HCEC 1CT (cell line): ENCODE measurements at places on chromosomes 6 and 20.
A peak's percentile ranks its signal among the peaks of the same experiment; 100 is the strongest.

DNA sequence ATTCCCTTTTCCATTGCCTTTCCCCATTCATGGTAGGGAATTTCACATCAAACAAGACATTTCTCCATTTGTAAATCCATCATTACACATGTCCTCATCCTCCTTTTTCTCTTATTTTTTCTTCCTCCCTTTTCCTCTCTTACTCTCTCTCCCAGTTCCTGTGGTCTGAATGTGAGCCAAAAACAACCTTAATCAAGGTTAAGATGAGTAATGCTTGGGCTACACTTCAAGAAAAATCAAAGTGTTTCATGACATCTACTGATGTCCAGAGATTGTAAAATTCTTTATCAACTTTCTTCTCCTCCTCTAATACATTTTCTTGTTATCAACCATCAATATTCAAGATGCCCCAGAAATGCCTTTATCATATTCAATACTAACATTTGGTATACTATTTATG lies 208.0 kb upstream of the PRND start:
- DNase-seq, result peak; percentile 77

DNA sequence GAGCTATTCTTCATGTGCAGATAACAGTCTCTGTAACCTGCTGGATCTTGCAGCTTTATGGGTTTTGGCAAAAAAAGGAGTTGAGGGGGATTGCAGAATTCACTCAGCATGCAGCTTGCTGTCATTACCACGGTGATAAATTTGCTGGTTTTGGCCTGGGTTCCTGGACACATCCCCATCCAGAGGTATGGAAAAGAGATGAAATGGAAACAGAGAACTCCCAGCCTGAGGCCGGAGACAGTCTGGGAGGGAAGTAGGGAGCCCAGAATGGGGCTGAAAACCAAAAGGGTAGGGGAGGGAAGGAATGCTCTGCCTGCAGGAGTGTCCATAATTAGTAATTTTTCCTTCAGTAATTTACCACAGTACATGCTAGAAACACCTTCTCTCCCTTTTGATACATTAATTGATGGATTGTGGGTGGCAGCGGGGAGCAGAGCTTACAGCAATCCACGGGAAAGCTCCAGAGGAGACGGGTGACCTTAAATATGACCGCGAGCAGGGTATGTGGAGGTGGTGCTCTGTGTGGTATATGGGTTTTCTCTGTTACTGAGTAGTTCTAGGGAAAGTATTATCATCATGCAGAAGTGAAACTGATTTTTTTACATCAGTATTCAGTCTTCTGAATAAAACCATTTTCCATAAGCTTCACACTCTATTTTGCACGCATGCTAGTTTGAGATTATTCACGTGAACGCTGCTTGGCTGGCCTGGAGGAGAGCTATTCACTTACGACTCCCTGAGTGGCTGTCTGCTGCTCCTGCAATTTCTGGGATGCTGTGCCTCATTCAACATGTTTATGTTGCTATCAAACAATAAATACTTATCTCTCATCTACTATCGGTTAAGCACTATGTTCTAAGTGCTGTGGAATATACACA lies 66.3 kb upstream of the KCNK16 start:
- DNase-seq, result no peak

DNA sequence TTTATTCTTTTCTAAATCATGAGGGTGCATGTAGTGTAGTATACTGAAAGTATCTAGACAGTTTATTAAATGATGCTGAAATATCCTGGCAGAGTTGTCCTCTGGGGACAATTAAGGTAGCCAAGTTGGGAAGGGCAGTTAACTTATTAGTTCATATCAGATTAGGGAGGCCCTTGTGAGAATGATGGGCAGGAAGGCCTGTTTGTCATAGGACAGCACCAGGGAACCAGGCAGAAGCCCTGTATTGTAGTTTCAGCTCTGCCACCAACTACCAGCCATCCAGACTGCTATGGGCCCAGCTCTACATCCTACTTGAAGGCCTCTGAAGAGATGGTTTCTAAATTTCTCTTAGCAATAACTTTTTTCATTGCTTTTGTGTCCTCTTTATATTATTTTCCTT lies 4.0 kb downstream of the MYLIP start:
- no peak for DNase-seq

DNA sequence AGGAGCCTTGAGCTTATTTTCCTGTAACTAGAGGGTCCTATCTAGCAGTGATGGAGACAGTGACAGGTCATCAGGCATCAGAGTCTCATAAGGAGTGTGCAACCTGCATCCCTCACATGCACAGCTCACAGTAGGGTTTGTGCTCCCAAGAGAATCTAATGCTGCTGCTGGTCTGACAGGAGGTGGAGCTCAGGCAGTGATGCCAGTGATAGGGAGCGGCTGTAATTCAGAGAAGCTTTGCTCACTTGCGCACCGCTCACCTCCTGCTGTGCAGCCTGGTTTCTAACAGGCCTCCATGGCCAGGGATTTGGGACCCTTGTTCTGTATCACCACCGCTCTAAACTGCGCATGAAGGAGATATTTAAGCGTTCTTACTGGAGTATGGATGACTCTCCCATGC lies 5.3 kb downstream of the KIF25 start:
- no peak for DNase-seq

- DNase-seq, result no peak
Observed at GRCh38 chr20:54131675-54132611, 41.8 kb downstream of the CYP24A1 start.

DNA sequence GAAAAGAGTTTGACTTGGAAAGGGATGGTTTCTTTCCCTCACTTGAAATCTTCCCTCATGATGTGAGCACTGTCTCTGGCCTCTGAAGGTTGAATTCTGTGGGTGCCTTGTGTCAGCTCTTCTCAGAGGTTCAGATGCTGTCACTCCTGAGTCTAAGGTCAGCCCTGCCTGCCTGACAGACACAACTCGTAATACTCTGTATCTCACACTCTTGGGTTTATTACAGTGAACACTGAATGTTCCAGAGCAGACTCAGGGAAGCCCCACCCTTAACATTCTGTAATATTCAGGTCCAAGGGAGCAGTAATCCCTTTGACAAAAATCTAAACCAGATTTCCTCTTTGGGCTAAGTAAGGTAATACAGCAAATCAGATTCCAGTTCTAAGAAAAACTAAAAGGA lies 837.8 kb downstream of the QKI start:
- no peak for DNase-seq
